Stimulated activated CD4-positive, alpha-beta T cell treated with anti-CD3 and anti-CD28 coated beads, Interleukin-2, amount 100 ng/mL, for 48 hours (primary cell): ENCODE measurements at places on chromosomes 2 and 18.

GRCh38 chr2:67923696-67924095 lies 139.1 kb downstream of the C1D start:
- DNase-seq: no peak

GRCh38 chr2:42288811-42289210 lies 72.2 kb downstream of the COX7A2L start:
- no peak for DNase-seq

GRCh38 chr2:23547725-23548124 lies 162.7 kb downstream of the KLHL29 start:
- no peak for DNase-seq

DNA sequence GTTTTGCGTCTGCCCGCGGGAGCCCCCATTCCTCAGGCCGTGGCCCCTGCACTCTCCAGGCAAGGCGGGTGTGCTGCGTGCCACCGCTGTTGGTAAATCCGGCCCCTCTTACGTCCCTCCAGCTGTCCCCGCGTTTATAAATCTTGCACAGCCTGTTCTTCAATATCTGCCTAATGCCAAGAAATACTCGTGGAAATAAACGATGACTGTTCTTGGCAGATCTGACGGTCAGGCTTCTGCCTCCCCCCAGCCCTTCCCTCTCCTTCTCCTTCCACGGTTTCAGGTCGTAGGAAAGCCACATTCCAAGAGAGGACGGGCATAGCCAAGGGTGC lies 20.5 kb downstream of the ODC1 start:
- no peak for DNase-seq

- no peak for DNase-seq
Observed at GRCh38 chr2:112791019-112791418, 6.7 kb upstream of the IL1A start.
